Naive thymus-derived CD4-positive, alpha-beta T cell (primary cell): ENCODE measurements at places on chromosomes 11 and 22. TPM values are rescaled to one million over a fixed set of nuclear protein-coding genes. Genes with fewer than 3 reads are reported as not detected.

GRCh38 chr11:86459682-86460460, 85.2 kb downstream of the CCDC81 start:
- no peak for DNase-seq

GRCh38 chr11:19389787-19390303, 149.1 kb upstream of the E2F8 start:
- no peak for DNase-seq

The P2RY6 gene
- not detected for total RNA-seq

DNA sequence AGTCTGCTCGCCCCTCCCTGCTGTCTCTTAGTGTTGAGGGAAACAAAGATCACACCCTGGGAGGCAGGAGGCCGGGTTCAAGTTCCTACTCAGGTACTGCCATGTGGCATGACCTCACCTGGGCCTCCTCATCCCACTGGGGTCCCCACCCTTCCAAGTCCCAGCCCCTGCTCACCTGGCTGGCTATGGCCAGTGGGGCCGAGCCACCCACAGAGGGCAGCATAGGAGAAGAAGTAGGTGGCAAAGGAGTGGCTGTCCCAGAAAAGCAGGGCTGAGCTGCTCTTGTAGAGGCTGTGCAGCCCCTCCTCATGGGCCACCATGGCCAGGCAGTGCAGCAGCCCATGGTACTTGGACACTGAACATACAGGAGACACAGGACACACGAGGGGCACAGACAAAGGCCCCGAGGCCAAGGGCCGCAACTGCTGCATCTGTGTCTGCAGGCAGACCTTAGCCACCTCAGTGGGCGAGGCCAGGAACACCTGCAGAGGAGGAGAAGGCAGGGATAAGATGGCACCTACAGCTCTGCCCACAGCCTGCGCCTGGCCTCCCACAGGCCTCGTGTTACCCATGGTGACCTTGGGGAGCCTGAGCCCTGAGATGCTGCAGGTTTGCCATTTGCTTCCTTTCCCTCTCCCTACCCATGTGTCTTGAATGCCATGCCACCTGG, 50.6 kb upstream of the MPEG1 start:
- DNase-seq = no peak

The WNT11 gene
- not detected for total RNA-seq

The SCUBE2 gene
- total RNA-seq = not detected

DNA sequence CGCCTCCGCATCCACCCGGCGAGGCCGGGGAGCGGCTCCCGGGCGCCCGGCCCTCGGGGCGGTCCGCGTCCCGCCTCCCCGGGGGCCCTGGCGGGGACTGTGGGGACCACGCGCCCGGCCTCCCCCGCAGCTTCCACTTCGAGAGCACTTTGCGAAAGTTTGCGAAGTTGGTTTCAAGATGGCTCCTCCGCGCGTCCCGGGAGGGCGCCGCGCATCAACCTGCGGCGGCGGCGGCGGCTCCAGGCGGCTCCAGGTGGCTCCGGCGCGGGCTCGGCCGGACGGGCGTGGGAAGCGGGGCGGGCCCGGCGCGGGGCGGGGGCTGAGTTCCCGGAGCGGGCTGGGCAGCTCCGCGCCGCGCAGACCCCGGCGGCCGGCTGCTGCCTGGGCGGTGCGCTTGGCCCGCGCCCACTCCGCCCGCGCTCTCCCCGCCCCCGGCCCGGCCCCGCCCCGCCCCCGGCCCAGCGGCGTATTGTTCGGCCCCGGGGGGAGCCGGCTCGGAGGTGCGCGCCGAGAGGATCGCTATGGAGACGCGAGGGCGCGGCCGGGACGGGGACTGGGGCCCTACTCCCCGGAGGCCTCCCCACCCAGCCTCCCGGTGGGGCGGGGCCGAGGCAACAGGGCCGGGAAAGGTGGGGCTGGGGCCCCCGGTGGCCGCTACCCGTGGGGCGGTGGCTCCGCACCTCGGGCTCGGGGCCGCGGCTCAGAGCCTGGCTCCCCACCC, at the start of gene CELSR1:
Gene CELSR1, minus strand, starts transcription at position 396 of the 721 bp plus-strand sequence. CDS start 450 bp downstream, outside the sequence.
- peak; percentile 54 for DNase-seq

The CHRM1 gene
- not detected for total RNA-seq

The APOL4 gene
- not detected for total RNA-seq

DNA sequence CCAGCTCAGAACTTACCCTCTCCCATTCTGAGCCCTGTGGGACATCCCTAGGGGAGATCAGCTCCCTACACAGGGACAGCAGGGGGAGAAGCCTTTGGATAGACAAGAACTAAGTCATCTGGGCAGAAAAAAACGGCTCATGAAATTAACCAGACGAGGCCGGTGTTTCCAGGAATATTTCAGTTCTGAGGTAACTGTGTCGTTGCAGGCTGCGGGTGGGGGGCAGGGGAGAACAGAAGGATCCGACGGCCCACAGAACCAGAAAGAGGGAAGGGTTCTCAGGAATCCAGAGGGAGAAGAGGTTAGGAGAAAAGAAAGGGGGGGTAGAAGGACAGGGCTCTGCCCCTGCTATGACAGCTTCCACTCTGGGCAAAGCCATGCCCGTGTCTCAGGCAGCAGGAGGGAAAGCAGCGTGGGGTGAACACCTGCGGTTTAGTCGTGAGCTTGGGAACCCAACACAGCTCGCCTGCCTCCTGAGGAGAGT, 3.6 kb downstream of the CLCF1 start:
- no peak for DNase-seq

DNA sequence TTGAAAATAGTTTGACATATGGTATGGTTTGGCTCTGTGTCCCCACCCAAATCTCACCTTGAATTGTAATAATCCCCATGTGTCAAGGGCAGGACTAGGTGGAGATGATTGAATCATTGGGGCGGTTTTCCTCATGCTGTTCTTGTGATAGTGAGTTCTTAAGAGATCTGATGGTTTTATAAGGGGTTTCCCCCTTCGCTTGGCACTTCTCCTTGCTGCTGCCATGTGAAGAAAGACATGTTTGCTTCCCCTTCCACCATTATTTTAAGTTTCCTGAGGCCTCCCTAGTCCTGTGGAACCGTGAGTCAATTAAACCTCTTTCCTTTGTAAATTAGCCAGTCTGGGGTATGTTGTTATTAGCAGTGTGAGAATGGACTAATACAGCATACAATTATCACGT, 7.7 kb downstream of the KCTD21 start:
- DNase-seq = no peak

- no peak for DNase-seq
These were observed 132.9 kb downstream of the PKNOX2 start for GRCh38 chr11:125297346-125297915.

GRCh38 chr11:132721526-132721925, 810.8 kb downstream of the OPCML start:
- no peak for DNase-seq

DNA sequence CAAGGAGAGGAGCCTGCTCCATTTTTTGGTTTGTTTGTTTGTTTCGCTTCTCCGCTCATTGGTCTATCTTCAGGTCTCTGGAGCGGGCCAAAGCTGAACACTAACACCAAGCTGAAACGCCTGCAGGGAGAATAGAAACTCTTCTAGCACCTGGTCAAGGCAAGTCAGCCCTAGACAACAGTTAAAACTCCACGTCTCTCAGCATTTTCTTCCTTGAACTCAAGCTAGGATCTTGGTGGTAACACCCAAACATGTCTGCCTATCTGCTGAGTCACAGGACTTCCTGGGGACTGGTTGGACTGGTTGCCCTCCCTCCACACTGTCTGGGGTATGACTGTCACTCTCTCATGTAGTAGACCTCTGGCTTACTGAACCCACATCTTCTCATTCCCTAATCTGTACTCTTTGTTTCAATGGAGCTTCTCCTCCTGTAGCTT, 23.9 kb upstream of the RBFOX2 start:
- no peak for DNase-seq

- DNase-seq = no peak
These were observed 87.5 kb downstream of the RTL6 start for GRCh38 chr22:44410451-44410991.

GRCh38 chr22:30701872-30702271, 7.2 kb downstream of the OSBP2 start:
- no peak for DNase-seq

The SCYL1 gene
- 66.3 TPM for total RNA-seq

The FOLR1 gene
- total RNA-seq = not detected

- no peak for DNase-seq
These were observed at the start of gene FXYD6 for GRCh38 chr11:117876341-117877119. Gene FXYD6, minus strand, starts transcription at chr11:117876658. Its CDS starts 33,882 bp downstream, at chr11:117842776.

The BARX2 gene
- total RNA-seq = not detected

- no peak for DNase-seq
These were observed 1488.4 kb upstream of the TENM4 start for GRCh38 chr11:80929031-80929805.

The B4GALNT4 gene
- 1.2 TPM for total RNA-seq

The DDB1 gene
- 173 TPM for total RNA-seq

The GLYAT gene
- total RNA-seq = not detected

GRCh38 chr11:66268952-66269905, 790 bp downstream of the RAB1B start:
- peak; percentile 23 for DNase-seq

DNA sequence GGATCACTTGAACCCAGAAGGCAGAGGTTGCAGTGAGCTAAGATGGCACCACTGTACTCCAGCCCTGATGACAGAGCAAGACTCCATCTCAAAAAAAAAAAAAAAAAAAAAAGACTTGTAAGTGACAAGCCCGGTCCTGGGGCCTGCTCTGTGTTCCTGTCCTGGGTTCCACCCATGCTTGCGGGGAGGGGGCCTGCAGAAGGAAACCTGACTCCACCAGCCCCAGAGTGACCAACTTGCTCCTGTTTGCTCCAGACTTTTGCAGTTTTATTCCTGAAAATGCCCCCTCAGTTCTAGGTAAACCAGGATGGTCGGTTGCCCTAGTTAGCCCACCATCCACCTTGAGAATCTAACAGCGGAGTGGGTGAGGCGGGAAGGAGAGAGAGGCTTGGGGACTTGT, 10.1 kb upstream of the LRP5 start:
- no peak for DNase-seq

DNA sequence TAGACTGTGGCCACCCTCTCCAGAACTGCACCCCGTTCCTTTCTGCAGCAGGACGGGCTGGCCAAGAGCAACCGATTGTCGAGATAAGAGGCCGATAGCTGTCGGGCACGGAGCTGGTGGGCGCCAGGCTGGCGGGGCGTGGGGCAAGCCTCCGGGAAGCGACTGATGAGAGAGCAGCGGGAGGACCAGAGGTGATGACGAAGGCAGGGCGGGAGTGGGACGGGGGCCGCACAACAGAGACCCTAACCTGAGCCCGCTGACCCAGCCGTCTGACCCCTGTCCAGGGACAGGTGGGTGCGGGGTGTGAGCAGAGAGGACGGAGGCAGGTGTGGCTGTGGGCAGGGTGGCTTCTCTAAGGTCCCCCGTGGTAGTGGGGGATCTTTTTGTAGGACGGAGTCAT, 7.3 kb upstream of the BRSK2 start:
- no peak for DNase-seq

The SEC14L6 gene
- total RNA-seq = not detected

The OR52N1 gene
- total RNA-seq = not detected

DNA sequence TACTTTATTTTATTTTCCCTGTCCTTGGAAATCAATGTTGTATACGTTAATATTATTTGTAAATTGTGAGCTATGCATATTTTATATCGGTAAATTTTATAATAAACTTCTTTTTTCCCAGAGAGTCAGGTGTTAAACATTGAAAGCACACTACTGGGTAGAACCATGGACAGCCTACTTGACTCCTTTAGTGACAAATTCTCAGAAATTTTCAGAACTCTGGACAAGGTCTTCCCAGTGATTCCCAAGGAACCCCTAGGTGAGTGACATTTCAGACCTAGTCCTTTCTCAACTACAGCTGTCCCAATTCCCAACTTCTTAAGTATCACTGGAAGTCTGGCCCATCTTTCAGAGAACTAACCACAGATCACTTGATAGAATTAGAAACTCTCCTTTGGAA, 107.2 kb downstream of the RCN1 start:
- no peak for DNase-seq

GRCh38 chr11:60985991-60986915, 14.8 kb downstream of the CD6 start:
- DNase-seq = peak; percentile 98

- peak; percentile 25 for DNase-seq
These were observed at the start of gene PARVA for GRCh38 chr11:12377106-12377823. Gene PARVA, plus strand, starts transcription at chr11:12377571. Its CDS starts 77 bp downstream, at chr11:12377648.

The MMP7 gene
- not detected for total RNA-seq

The CCDC15 gene
- 3.3 TPM for total RNA-seq

DNA sequence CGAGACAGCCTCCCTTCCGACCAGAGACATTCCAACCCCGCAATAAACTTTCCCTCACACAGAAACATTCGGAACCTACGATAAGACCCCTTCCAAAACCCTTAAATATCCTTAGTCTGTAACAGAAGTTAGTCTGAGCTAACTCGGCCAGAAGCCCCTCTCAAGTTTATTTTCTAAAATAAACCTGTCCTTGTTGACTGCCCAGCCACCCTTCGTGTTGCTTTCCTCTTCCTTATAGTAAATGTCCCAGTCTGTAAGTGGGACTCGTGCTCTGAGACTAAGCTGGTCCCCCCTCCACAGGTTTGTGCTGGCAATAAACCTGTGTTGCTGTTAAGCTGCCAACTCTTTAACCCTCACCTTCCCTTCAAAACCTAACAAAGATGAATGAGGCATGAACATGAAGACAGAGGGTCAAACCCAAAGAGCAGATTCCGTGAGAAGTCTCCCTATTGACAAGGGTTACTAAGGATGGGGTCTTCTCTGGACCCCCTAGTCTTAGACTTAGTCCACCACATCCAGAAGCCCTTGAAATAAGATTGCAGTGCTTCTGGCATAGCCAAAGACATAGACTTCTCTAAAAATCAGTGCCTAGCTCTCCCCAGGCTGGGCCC, 18.2 kb downstream of the MIF start:
- DNase-seq = no peak

DNA sequence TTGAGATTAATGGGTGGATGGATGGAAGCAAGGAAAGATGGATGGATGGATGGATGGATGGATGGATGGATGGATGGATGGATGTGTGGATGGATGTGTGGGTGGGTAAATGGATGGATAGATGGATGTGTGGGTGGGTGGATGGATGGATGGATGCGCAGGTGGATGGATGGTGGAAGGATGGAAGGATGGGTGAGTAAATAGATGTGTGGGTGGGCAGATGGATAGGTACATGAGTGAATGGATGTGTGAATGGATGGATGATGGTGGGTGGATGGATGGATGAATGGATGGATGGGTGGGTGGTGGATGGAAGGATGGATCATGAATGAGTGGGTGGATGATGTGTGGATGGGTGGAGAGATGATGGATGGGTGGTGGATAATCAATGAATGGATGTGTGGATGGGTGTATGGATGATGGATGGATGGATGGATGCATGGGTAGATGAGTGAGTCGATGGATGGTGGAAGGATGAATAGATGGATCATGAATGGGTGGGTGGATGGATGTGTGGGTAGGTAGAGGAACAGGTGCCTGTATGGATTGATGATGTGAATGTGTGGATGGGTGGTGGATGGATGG, 375.2 kb downstream of the BRD1 start:
- DNase-seq = no peak

GRCh38 chr11:60994541-60995080, 23.1 kb downstream of the CD6 start:
- no peak for DNase-seq

The PRG3 gene
- total RNA-seq = not detected

- peak; percentile 28 for DNase-seq
These were observed 590.0 kb downstream of the METTL15 start for GRCh38 chr11:28697920-28698827.
